ENCODE measurements at places on chromosomes 13 and 19. TPM values are rescaled to one million over a fixed set of nuclear protein-coding genes. Genes with fewer than 3 reads are reported as not detected.

DNA sequence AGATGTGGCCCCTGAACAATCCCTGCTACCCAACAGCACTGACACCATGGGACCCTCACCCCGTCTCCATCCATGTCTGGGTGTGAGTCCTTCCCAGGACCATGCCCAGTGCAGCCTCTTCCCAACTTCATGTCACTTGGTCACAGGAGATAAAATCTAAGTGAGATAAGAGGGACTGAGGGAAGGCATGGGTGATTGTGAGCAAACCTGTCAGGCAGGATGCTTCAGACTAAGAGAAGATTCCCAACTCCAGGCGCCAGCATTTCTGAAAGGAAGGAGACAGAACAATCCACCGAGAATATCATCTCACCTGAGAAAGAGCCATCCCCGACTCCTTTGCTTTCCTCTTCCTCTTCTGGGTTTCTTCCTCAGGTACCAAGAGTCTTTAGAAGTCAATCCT, 7.5 kb downstream of the ZNF320 start:
- DNase-seq, result no peak

Gene EXOSC5
- total RNA-seq, result 4.1 TPM

Gene PCDH17
- total RNA-seq, result not detected

GRCh38 chr13:110128546-110128945, 178.4 kb downstream of the COL4A1 start:
- no peak for DNase-seq

DNA sequence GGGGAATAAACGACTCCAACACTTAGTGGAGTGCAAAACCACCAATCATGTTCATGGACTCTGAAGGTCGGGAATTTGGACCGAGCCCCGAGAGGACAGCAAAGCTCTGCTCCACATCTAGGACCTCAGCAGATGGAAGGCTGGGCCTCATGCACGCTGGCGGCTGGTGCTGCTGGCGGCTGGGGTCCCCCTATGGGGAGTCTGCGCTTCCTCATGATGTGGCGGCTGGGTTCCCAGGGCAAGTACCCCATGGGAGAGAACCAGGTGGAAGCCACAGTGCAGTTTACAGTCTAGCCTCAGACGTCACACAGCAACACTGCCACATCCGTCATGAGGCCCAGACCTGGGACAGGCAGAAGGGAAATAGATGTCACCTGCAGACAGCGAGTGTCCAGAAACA, 13.2 kb downstream of the PEPD start:
- DNase-seq, result no peak

GRCh38 chr13:31442571-31442970, 242.8 kb downstream of the B3GLCT start:
- no peak for DNase-seq

- peak; percentile 86 for DNase-seq
These were observed 971 bp downstream of the FOSB start for GRCh38 chr19:45468803-45469131.

Gene WDR88
- not detected for total RNA-seq

Gene HPN
- not detected for total RNA-seq

GRCh38 chr13:25286308-25286968, 850 bp downstream of the MTMR6 start:
- peak; percentile 53 for DNase-seq

Gene C19orf85
- total RNA-seq, result not detected

Gene OR7C1
- total RNA-seq, result not detected

DNA sequence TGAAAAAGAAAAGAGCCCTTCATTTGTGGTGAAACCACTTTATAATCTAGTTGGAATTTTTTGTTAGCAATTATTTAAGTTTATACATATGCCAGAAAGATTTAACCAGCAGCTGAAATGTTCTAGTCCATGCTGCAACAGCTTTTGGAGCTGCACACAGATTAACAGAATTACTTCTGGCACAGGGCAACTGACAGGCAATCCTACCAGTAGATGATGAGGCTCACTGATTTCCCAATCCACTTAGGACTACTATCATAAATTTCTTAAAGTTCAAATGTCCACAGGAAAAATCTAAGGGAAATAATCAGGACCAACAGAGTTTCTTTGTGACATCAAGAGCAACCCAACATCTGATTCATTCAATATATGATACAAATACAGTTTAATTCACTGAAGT, 78.8 kb downstream of the CRYL1 start:
- DNase-seq, result no peak

DNA sequence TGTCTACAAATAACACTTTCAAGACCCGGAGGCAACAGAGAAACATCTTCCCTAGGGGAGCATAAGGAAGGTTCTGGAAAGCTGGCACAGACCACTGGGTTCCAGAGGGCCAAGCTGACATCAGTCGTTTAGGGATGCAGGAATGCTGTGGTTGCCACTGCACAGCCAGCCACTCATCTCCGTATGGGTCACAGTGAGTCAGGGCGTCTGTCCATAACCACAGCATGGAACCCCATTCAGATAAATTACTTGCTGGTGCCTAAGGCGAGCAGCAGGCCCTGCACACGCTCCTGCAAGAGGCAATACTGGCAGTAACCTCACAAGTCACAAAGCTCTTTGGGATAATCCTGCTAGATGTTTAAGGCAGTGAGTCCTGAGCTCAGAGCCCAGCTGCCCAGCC, 140.9 kb upstream of the UBL3 start:
- DNase-seq, result no peak

Gene FPR1
- total RNA-seq, result not detected

DNA sequence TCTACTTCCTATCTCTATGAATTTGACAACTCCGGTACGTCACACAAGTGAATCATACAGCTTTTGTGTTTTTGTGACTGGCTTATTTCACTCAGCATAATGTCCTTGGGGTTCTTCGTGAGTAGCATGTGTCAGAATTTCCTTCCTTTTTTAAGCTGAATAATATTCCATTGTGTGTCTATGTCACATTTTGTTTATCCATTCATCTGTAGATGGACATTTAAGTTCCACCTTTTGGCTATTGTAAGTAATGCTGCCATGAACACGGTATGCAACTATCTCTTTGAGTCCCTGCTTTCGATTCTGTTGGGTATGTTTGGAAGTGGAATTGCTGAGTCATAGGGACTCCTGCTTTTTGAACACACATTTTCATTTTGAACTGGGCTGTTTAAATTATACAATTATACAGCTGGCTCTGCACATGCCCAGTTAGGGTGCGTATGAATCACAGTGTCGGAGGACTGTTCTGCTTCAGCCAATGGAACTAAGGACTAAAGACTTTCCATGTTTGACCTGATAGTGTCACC, 43.0 kb upstream of the C13orf42 start:
- no peak for DNase-seq

- no peak for DNase-seq
These were observed 10.0 kb downstream of the MTIF3 start for GRCh38 chr13:27440408-27440807.

GRCh38 chr13:94988654-94989053, 276.3 kb upstream of the SOX21 start:
- no peak for DNase-seq

All from CD8-positive, alpha-beta T cell (primary cell).